Muscle of arm (tissue), 14 donors: ENCODE measurements at places on chromosomes 3 and 15. TPM values are rescaled to one million over a fixed set of nuclear protein-coding genes. Genes with fewer than 3 reads are reported as not detected.

C3orf22 gene
- polyA plus RNA-seq, result not detected

MYL3 gene
- polyA plus RNA-seq, result 125 TPM

UBA5 gene
- 48.7 TPM for polyA plus RNA-seq

FBXO40 gene
- polyA plus RNA-seq, result 2.3 TPM

SI gene
- 52.4 TPM for polyA plus RNA-seq

IVD gene
- 46.9 TPM for polyA plus RNA-seq

ITGB5 gene
- 82.1 TPM for polyA plus RNA-seq

SLC51B gene
- polyA plus RNA-seq, result 1.7 TPM

OR5H1 gene
- not detected for polyA plus RNA-seq

LRRK1 gene
- polyA plus RNA-seq, result 12.8 TPM

SCN11A gene
- 3.4 TPM for polyA plus RNA-seq

FOXL2NB gene
- polyA plus RNA-seq, result not detected

CEMIP gene
- polyA plus RNA-seq, result 2.9 TPM

RAB8B gene
- polyA plus RNA-seq, result 37.5 TPM

TIMP4 gene
- 2.6 TPM for polyA plus RNA-seq

SNTN gene
- polyA plus RNA-seq, result not detected
